ENCODE measurements at places on chromosomes 11 and 22. TPM values are rescaled to one million over a fixed set of nuclear protein-coding genes. Genes with fewer than 3 reads are reported as not detected.

The RFPL3 gene
- total RNA-seq = not detected

The TSPAN18 gene
- 4.7 TPM for total RNA-seq

The MMP11 gene
- 41.9 TPM for total RNA-seq

The OR10D3 gene
- total RNA-seq = not detected

The NFAM1 gene
- 0.07 TPM for total RNA-seq

The SLC22A12 gene
- total RNA-seq = not detected

The MUC2 gene
- not detected for total RNA-seq

The CRYBB2 gene
- total RNA-seq = not detected

The DDX25 gene
- 1.2 TPM for total RNA-seq

Data from kidney epithelial cell (primary cell).